ENCODE measurements at places on chromosomes 11 and 22.

GRCh38 chr22:50641696-50642607, 14.0 kb upstream of the ARSA start:
- DNase-seq, result no peak

DNA sequence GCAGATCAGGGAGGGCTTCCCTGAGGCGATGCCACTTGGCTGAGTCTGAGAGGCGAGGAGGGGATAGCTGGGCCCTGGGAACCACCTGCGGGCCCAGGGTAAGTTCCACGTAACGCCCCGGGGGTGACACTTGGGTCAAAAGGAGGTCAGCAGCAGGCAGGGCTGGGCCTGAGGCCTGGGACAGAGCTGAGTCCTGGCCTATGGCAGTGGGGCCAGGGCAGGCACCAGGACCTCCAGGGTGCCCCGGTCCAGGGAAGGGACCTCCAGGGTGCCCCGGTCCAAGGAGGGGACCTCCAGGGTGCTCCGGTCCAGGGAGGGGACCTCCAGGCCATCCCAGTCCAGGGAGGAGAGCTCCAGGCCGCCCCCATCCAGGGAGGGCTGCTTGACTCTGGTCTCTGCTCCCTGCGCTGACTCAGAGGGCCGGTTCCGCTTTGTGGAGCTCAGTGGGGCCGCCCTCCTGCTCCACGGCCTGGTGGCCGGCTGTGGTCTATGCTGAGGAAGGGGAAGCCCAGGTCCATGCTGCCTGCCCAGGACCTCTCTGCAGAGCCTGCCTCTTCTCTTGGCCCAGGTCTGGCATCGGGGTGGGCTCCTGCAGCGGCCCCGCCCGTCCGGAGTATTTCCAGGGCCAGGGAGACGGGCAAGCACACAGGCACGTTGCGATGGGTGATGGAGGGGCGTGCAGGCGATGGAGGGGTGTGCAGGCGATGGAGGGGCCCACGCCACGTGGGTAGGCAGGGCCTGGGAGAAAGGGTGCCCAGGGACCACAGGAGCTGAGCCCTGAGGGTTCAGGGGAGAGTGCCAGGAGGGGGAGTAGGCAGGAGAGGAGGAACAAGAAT, 19.5 kb upstream of the WNT7B start:
- DNase-seq, result no peak

GRCh38 chr22:24965822-24966626, 13.5 kb downstream of the KIAA1671 start:
- DNase-seq, result peak; percentile 94

DNA sequence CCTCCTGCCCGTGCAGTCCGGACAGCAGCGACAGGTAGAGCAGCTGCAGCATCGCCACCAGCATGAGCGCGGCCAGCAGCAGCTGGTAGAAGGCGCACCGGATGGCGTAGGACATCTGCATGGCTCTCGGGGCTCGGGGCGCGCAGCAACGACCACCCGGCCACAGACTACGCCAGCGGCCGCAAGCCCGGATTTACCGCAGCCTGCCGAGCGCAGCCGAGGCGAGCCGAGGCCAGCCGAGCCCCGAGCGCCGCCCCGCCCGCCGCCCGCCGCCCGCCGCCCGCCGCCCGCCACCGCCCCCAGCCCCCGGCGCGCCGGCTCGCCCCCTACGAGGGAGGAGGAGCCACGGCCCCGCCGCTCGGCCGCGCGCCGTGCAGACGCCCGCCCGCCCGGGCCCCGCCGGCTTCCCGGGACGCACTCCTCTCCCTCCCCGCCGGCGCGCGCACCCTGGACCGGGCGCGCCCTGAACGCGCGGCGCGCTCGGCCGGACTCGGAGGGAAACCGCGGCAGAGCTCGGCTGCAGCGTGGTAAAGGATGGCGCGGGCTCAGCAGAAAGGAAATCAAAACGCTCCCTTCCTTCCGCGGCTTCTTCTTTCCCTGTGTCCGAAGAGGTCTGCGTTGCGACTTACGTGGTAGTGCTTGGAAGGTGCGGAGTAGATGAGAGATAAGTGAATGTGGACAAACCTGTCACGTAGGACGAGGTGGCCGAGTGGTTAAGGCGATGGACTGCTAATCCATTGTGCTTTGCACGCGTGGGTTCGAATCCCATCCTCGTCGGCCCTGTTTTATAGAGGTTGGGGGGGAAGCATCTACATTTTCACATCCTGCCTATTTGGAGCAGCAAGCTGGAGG, at the start of gene B4GAT1:
TSS of gene B4GAT1 (minus strand) at position 205 of the 852 bp plus-strand sequence. CDS start at position 121, 84 bp downstream.
- DNase-seq, result no peak

- no peak for DNase-seq
These were observed 77.9 kb downstream of the KCNQ1 start for GRCh38 chr11:2522631-2523255.

GRCh38 chr11:61067782-61068446, 34.4 kb upstream of the CD5 start:
- no peak for DNase-seq

- peak; percentile 84 for DNase-seq
These were observed 759 bp downstream of the AP2A2 start for GRCh38 chr11:926341-926916.

DNA sequence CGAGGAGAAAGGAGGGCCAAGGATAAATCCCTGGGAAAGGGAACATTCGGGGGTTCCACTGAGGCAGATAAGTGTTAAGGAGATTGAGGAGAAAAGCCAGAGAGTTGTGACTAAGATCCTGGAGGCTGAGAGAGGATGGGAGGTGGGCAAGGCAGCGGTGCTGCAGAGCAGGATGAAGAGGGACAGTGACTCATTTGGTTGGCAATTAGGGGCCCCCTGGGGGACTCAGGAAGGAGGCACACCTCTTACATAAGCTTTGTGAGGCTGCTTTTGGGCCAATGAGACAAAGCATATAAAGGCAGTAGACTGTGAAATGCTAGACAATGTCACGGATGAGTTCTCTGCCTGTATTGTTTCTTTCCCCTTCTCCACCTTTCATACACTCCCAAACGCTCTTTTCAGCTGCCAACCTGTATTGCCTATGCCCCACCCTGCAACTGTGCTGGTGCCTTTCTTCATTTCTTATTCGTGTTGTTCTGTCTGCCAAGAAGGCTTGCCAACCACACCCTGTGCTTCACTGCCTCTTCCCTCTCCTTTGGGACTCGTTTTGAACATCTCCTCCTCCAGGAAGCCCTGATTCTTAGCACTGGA, 246.8 kb upstream of the KIRREL3 start:
- DNase-seq, result no peak

DNA sequence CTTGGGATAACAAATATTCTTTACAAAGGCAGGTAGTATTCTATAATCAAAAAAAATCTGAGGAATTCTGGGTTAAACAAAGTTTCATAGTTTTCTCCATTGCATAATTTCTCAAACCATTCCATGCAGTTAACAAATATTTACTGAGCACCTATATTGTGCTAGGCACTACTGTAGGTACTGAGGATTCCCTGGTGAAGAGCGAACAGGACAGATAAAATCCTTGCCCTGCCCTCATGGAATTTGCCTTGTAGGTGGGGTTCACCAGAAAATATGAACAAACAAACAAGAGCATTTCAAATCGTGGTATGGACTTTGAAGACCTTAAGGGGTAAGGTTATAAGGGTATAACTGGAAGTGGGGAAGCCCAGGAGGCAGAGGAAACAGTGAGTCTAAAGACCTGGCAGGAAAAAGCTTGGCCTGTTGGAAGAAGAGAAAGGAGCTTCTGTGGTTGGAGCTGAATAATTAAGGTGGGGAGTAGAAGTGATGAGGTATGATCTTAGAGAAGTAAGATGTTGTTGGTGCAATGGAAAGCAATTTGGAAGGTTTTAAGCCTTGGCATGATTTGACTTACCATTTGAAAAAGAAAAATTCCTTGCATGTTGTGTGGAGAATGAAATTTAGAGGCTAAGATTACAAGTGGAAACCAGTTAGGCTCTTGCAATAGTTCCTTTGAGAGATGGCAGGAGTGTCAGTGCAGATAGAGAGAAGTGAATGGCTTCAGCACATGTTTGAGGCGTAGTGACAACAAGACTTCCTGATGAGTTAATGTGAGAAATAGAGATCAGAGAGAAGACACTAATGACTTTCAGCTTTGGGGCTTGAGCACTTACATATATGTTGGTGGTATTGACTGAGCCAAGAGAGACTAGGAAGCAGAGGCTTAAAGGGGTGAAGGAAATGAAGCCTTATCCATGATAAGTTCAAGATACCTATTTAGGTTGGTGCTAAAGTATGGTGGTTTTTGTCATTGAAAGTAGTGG, 55.7 kb upstream of the PICALM start:
- peak; percentile 69 for DNase-seq

DNA sequence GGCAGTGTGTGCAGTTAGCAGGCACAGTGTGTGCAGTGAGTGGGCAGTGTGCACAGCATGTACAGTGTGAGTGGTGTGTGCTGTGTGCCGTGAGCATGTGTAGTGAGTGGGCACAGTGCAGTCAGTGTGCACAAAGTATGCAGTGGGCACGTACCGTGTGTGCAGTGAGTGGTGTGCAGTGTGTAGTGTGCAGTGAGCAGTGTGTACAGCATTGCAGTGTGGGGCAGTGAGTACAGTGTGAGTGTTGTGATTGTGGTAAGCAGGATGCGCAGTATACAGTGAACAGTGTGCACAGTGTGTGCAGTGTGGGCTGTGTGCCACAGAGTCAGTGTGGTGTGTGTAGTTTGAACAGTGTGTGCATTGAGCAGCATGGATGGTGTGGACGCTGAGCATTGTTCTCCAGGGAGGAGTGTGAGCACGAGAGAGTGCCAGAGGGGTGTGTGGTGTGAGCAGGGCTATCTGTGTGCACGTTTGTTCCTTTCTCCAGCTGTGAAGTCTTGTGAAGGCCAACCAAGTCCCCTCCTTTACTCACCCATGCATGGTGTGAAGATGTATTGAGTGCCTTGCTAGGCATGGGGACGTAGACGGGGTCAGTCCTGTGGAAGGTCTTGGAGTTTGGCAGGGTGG, 3.0 kb downstream of the SHANK3 start:
- no peak for DNase-seq

Measured in T47D (cell line).